Panc1 (cell line): ENCODE measurements at places on chromosomes 3 and 15. TPM values are rescaled to one million over a fixed set of nuclear protein-coding genes. Genes with fewer than 3 reads are reported as not detected.

DGKG gene
- 0.46 TPM for total RNA-seq

DNA sequence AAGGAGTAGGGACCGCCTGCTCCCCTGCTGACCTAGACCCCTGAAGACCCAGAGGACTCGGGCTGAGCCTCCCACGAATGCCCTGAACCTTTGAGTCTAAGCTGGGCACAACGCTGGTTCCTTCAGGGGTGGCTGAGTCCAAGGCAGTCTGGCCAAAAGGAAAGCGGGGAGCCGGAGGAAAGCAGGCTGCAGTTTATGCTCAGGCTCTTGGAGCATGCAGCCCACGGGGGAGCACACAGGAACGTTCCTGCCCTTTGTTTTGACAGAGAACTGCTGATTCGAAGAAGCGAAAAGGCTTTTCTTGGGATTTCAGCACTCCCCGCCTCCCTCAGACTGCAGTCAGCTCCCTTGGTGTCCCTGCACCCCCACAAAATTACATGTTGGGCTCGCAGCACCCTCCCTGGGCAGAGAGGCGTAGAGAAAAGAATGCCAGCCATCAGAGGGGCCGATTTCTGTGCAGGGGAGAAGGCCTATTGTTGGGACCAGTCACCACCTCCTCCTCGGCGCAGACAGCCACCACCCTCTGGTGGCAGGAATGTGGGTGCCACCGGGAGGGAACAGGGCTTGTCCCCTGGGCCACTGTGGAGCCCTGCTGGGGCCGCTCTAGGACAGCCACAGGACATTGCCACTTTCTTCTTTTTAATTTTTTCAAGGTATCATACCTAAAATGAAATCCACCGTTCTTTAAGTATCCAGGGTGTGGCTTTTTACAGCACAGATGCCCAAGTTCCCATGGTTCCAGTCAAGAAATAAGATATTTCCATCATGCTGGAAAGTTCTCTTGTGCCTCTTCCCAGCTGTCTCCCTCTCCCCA, 72.2 kb downstream of the SMAD6 start:
- H3K27ac ChIP-seq: peak overlapping the region; percentile 93
- H3K4me1 ChIP-seq: peaks cover 96% of the 10 kb centered on the region
- no peaks in the 10 kb centered on the region for H3K27me3 ChIP-seq
- H3K4me3 ChIP-seq: peak overlapping the region; percentile 15; the same call in 1 of the 2 replicates
- peak; percentile 66 for DNase-seq
- H3K36me3 ChIP-seq: no peaks in the 10 kb centered on the region

CAV3 gene
- not detected for total RNA-seq

DNA sequence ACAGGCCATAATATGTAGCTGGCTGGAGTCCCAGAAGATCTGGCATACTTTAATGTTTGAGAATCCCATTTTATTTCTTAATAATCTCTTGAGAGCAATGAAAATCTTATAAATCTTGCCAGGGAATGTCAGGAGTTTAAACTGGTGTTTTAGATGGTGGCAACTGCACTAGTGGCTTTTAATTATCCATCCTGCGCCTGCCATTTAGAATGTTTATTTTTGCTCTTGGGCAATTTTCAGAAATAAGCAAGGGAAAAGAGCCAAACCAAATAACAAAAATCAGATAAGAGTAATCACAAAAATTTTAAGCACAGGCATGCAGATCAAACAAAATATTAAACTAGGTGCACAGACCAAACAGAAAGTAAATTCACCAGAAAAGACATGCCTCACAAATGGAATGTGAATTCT, 41.9 kb upstream of the UBP1 start:
- no peaks in the 10 kb centered on the region for H3K36me3 ChIP-seq
- no peaks in the 10 kb centered on the region for H3K27me3 ChIP-seq
- DNase-seq: no peak
- no peak overlapping the region for H3K27ac ChIP-seq

DNA sequence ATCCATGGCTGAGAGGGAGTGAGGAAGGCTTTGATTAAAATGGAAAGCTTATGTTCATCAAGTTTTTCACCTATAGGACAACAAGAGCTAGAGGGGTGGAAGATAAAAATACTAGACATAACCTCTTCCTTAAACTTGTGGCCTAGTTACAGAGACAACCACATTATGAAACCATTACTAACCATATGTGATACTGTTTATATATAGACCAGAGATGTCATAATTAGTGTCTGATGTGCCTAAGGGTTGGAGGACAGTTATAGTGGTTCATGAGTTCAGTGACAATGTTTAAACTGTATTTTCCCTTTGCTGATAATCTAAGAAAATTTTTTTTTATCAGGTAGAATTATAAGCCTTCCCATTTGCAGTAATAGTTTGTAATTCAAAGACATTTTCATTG, 23.7 kb downstream of the PHLDB2 start:
- no peak overlapping the region for H3K4me3 ChIP-seq
- H3K36me3 ChIP-seq: no peaks in the 10 kb centered on the region
- H3K27me3 ChIP-seq: no peaks in the 10 kb centered on the region
- DNase-seq: no peak
- no peaks in the 10 kb centered on the region for H3K4me1 ChIP-seq

- no peaks in the 10 kb centered on the region for H3K36me3 ChIP-seq
- no peaks in the 10 kb centered on the region for H3K4me1 ChIP-seq
- H3K4me3 ChIP-seq: no peak overlapping the region
- H3K27ac ChIP-seq: no peak overlapping the region
- no peak for DNase-seq
- no peaks in the 10 kb centered on the region; the same call in 1 of the 2 replicates for H3K27me3 ChIP-seq
These were observed 141.3 kb upstream of the PROK2 start for GRCh38 chr3:71926262-71926600.

LIPH gene
- total RNA-seq: 19.9 TPM

LOXL1 gene
- 18.6 TPM for total RNA-seq

TGM4 gene
- total RNA-seq: 0.46 TPM

MYL3 gene
- not detected for total RNA-seq

ISG20 gene
- total RNA-seq: 14.9 TPM

TLR9 gene
- not detected for total RNA-seq

GRCh38 chr3:72095521-72095920, 310.6 kb upstream of the PROK2 start:
- H3K4me1 ChIP-seq: no peaks in the 10 kb centered on the region
- DNase-seq: no peak
- no peak overlapping the region for H3K27ac ChIP-seq
- no peaks in the 10 kb centered on the region for H3K36me3 ChIP-seq
- no peaks in the 10 kb centered on the region; the same call in 1 of the 2 replicates for H3K27me3 ChIP-seq

IGSF11 gene
- 0.33 TPM for total RNA-seq

GRCh38 chr3:61172684-61173083, 78.6 kb downstream of the FHIT start:
- no peak overlapping the region for H3K4me3 ChIP-seq
- H3K27ac ChIP-seq: no peak overlapping the region
- H3K4me1 ChIP-seq: no peaks in the 10 kb centered on the region
- no peaks in the 10 kb centered on the region for H3K36me3 ChIP-seq
- no peaks in the 10 kb centered on the region for H3K27me3 ChIP-seq

GRCh38 chr15:62962101-62962995, 80.2 kb upstream of the TPM1 start:
- no peaks in the 10 kb centered on the region for H3K27me3 ChIP-seq
- H3K4me1 ChIP-seq: peaks cover 24% of the 10 kb centered on the region
- peak overlapping the region; percentile 0; the same call in 1 of the 2 replicates for H3K27ac ChIP-seq
- DNase-seq: no peak

SLC22A13 gene
- total RNA-seq: 0.33 TPM

DNA sequence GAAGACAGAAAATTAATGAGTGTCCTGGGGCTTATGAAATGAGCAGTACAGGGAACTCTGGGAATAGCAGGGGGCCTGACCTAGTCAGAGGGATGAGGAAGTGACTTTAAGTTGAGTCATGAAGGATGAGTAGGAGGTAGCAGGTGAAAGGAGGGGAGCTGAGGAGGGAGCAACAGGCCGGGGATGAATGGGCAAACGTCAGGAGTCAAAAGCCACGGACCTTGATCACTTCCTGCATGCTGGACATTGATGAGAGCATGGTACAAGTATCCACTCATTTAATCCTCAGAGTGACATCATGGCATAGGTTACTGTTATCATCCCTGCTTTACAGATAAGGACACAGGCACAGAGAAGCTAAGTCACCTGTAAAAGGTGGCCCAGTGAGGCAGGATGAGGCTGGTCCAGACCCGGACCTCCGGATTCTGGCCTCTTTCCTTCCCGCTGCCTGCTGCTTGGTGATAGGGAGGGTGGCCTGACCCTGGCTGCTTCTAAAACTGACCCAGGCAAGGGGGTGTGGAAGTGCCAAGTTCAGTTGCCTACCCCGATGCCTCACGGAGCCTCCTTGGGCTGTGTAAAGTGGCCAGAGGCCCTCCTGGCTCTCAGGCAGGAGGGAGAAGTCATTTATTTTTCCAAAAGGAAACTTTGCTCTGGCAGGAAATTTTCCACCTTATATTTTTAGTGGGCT, 7.6 kb downstream of the CORO2B start:
- 0 out of 2 replicates have a peak, but pooled peaks cover 3% of the 10 kb centered on the region for H3K4me1 ChIP-seq
- H3K27ac ChIP-seq: no peak overlapping the region
- DNase-seq: peak; percentile 89

SH3BP5 gene
- 12.0 TPM for total RNA-seq

GRCh38 chr15:96117270-96117669, 213.2 kb upstream of the NR2F2 start:
- no peak overlapping the region for H3K27ac ChIP-seq
- no peak for DNase-seq
- no peaks in the 10 kb centered on the region for H3K4me1 ChIP-seq
- no peaks in the 10 kb centered on the region for H3K27me3 ChIP-seq

DNA sequence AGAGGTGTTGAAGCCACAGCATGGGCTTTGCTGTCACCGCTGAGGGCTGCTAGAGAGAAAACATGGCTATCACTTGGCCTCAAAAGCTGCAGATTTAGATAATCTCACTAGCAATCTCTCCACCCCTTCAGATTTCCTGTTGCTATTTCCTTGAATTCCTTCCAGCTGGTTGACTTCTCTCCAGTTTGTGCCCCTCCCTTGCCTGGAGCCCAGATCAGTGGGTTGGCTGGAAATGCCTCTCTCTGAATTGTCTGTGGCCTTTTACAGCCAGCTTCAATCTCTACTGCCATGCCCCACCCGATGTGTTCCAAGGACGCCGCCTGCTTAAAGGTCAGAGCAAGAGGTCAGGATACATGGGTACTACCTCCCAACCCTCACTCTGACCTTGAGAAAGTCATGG, 294.1 kb downstream of the NTRK3 start:
- H3K36me3 ChIP-seq: no peaks in the 10 kb centered on the region
- no peak overlapping the region for H3K4me3 ChIP-seq
- no peaks in the 10 kb centered on the region for H3K4me1 ChIP-seq
- DNase-seq: no peak
- H3K27me3 ChIP-seq: peaks cover 4% of the 10 kb centered on the region; the same call in 1 of the 2 replicates
- H3K27ac ChIP-seq: no peak overlapping the region

GRCh38 chr3:84275532-84275931, 683.3 kb upstream of the CADM2 start:
- H3K36me3 ChIP-seq: no peaks in the 10 kb centered on the region
- no peak overlapping the region for H3K27ac ChIP-seq
- no peak overlapping the region for H3K4me3 ChIP-seq

TRIM71 gene
- 0.18 TPM for total RNA-seq

GRCh38 chr3:142962520-142963233, 797 bp downstream of the PAQR9 start:
- H3K4me3 ChIP-seq: peak overlapping the region; percentile 52
- H3K27ac ChIP-seq: no peak overlapping the region
- H3K4me1 ChIP-seq: peaks cover 4% of the 10 kb centered on the region; the same call in 1 of the 2 replicates
- no peak for DNase-seq
- H3K27me3 ChIP-seq: peaks cover 15% of the 10 kb centered on the region

DNA sequence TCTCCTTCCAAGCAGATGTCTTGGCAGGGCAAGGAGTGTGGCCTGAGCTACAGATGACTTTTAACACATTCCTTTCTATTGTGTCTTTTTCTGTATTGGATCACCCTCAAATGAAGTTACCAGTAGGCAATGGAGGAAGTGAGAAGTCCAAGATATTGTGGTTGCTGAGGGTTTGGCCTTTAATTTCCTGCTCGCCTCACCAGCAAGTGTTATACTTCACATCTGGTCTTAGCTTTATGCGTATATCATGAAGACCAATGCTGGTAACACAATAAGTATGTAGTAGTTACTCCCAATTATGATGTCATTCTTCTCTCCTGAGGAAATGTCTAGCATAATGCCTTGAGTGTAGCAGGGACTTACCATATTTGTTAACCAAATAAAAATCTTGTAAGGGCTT, 179.9 kb downstream of the ZIC1 start:
- no peaks in the 10 kb centered on the region for H3K27me3 ChIP-seq
- no peaks in the 10 kb centered on the region for H3K36me3 ChIP-seq
- no peaks in the 10 kb centered on the region for H3K4me1 ChIP-seq
- no peak for DNase-seq
- no peak overlapping the region for H3K4me3 ChIP-seq

GRCh38 chr3:148379763-148380382, 317.8 kb upstream of the AGTR1 start:
- H3K4me1 ChIP-seq: no peaks in the 10 kb centered on the region
- no peak overlapping the region for H3K27ac ChIP-seq
- no peaks in the 10 kb centered on the region for H3K27me3 ChIP-seq
- H3K36me3 ChIP-seq: no peaks in the 10 kb centered on the region
- DNase-seq: peak; percentile 17
- no peak overlapping the region for H3K4me3 ChIP-seq

- DNase-seq: no peak
- no peaks in the 10 kb centered on the region for H3K27me3 ChIP-seq
- H3K4me1 ChIP-seq: peaks cover 20% of the 10 kb centered on the region
- H3K36me3 ChIP-seq: no peaks in the 10 kb centered on the region
- H3K27ac ChIP-seq: no peak overlapping the region
These were observed 5.4 kb downstream of the TYRO3 start for GRCh38 chr15:41564286-41564959.

EFHB gene
- total RNA-seq: 0.46 TPM

ALDH1L1 gene
- 0.36 TPM for total RNA-seq

GRCh38 chr3:66434726-66435125, 66.1 kb downstream of the LRIG1 start:
- H3K4me3 ChIP-seq: no peak overlapping the region
- no peaks in the 10 kb centered on the region for H3K4me1 ChIP-seq
- no peaks in the 10 kb centered on the region for H3K27me3 ChIP-seq
- H3K27ac ChIP-seq: no peak overlapping the region
- no peak for DNase-seq

GRCh38 chr3:47162697-47163168, 1.2 kb downstream of the SETD2 start:
- peak overlapping the region; percentile 88 for H3K27ac ChIP-seq
- H3K4me3 ChIP-seq: peak overlapping the region; percentile 82
- peaks cover 11% of the 10 kb centered on the region; the same call in 1 of the 2 replicates for H3K4me1 ChIP-seq
- H3K27me3 ChIP-seq: no peaks in the 10 kb centered on the region
- H3K36me3 ChIP-seq: peaks cover 3% of the 10 kb centered on the region; the same call in 1 of the 2 replicates
- DNase-seq: no peak

ATP13A4 gene
- not detected for total RNA-seq

- no peaks in the 10 kb centered on the region for H3K4me1 ChIP-seq
- no peak for DNase-seq
- H3K27me3 ChIP-seq: no peaks in the 10 kb centered on the region
- H3K36me3 ChIP-seq: no peaks in the 10 kb centered on the region
These were observed 28.2 kb upstream of the PIAS1 start for GRCh38 chr15:68025835-68026424.

DNA sequence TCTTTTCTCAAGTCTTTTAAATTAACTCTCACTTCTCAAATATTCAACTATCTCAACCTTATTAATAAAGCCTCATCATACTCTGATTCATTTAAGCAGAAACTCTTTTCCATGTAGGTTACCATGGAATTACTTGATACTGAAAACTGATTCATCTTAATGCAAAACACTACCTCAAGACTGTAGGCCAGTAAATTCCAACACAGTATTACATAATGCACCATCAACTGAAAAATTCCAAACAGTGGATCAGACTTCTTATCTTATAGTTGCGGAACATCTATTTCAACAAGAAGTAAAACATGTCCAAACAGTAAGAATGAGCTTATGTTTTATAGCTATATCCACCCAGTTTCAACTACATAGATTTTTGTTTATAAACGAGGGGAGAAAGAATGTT, 124.5 kb downstream of the PEAK1 start:
- no peak for DNase-seq
- no peaks in the 10 kb centered on the region for H3K27me3 ChIP-seq
- H3K27ac ChIP-seq: no peak overlapping the region
- H3K36me3 ChIP-seq: no peaks in the 10 kb centered on the region
- H3K4me1 ChIP-seq: no peaks in the 10 kb centered on the region
